ENCODE measurements at places on chromosomes 1 and 21.

DNA sequence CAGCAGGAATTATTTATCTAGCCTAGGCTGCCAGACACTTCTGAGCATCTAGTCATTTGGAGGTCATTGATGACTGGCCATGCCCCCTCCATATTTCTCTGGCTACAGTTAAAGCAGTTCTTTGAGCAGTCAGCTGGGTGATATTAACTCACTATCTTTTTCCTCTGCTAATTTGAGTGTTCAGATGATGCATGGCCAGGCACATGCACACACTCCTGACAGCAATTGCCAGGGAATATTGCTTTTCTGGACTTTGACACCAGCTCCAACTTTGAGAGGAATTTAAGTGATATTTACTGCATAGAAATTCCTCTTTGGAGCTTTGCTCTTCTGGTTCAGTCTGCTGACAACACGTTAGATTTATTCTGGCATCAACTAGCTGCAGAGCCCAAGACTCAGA is 52.6 kb downstream of the CD247 start:
- DNase-seq = no peak

GRCh38 chr1:21220815-21221214 is 44.1 kb upstream of the EIF4G3 start:
- no peak for DNase-seq

- DNase-seq = peak; percentile 45
Measured at GRCh38 chr1:160085686-160086455, 4.5 kb downstream of the KCNJ9 start.

GRCh38 chr1:171742577-171742922 is 685 bp upstream of the VAMP4 start:
- DNase-seq = no peak

- no peak for DNase-seq
Measured at GRCh38 chr1:116451702-116452101, 78.7 kb downstream of the ATP1A1 start.

DNA sequence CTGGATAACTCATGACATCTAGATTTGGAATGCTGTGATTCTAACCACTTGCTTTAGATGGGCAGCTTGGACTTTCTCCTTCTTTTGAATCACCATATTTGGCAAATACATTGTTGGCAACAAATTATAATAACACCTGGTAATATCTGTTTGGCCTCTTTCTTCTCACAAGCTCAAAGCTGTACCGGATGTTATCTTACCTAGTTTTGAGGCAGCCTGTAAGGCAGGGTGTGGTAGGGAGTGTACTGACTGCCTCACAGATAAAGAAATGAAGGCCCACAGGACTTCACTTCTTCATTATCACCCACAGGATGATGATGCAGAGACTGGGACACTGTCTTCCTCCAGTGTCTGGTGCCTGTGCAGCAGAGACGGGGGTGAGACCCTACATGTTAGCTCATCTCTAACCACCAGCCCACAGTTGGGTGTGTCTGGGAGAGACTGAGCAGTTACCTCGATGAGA is 28.5 kb downstream of the TUFT1 start:
- DNase-seq = no peak

DNA sequence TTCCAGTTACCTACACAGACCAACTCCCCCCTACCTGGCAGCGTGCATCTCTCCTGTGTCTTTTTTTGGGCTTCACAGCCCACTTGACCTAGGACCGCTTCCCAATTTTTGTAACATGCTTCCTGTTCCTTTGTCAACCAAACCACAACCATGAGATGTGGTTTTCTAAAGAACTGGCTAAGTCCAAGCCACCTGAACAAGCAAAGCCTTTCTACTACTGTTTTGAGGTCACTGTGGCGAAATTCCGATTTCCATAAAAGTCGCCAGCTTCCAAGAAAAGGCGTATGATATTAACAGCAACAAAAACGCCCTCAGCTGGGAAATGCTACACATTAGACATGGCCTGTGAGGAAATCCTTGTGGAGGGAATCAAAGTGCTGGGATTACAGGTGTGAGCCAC is 12.7 kb upstream of the AK2 start:
- no peak for DNase-seq

GRCh38 chr1:179087665-179088064 is 5.8 kb downstream of the TOR3A start:
- no peak for DNase-seq

DNA sequence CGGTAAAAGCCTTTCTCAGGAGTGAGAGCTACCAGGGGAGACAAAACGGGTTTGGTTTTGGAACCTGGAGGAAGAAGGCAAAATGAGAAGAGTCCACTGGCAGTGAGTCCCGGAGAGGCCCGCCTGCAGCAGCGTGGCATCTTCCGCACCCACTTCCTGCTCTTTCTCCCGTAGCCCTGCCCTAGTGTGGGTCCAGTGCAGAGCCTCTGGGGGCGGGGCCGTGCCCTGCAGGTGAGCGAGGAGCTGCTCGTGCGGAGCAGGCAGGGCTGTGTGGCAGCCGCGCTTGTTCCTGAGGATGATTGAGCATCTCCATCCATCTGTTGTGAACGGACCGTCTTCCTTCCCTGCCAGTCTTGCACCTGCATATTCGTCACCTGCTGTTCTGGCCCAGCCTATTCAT is 66.5 kb downstream of the PEX14 start:
- no peak for DNase-seq

DNA sequence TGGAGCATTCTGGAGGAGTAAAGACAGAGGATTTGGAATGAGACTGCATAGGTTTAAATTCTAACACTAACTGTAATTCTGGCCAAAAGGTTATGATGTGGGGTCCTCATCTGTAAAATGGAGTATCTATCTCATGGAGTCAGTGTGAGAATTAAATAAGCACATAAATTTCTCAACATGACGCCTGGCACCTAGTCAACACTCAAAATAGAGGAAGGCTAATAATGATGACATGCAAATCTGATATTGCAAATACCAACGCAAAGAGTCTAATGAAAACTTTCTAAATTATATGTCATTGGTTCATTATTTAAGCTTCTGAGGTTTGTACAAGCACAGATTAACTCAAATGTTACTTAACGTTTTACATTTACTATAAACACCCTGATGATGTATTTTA is 29.6 kb downstream of the APP start:
- DNase-seq = no peak

DNA sequence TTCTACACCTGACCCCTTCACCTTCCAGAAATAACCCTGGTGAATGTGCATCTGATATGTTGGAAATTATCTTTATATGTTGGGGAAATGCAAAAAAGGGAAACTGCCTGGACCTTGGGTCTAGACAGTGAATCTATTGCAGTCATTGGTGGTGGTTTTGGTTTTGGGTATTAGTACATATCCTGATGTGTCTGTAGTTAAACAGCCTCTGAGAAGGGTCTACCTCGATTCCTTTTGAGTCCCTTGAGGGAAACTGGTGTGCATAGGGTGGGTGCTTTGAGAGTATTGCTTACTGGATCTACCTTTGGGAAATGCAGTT is 127.3 kb upstream of the KIAA0040 start:
- no peak for DNase-seq

DNA sequence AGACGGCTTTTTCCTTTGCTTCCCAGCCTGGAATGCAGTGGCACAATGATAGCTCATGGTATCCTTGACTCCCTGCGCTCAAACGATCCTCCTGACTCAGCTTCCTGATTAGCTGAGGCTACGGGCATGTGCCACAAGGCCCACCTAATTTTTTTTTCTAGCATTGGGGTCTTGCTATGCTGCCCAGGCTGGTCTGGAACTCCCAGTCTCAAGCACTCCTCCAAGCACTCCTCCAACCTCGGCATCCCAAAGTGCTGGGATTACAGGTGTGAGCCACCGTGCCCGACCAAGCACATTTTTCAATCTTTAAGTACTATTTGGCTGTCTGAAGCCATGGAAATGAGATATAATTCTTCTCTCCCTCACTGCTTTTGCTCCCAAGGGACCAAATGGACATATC is 58.7 kb downstream of the MAB21L3 start:
- no peak for DNase-seq

- no peak for DNase-seq
Measured at GRCh38 chr1:214557952-214558735, 6.7 kb upstream of the PTPN14 start.

DNA sequence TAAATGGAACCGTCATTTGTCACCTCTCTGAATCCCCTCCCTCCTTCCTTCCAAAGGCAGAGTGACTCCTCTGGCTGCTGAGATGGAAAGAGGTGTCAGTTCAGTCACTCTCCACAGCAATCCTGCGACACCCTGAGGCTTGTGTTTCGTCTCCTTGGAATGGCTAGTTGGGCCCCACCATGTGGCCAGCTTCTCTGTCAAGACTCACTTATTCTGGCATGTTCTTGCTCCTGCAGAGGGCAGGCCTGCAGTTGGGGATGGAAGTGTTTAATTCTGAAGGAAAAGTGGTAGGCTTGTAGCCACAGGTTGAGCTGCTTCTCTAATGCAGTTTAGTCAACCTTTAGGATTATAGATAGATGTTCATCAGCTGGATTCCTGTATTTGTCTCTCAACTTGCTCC is 149.6 kb downstream of the LMO4 start:
- DNase-seq = no peak

DNA sequence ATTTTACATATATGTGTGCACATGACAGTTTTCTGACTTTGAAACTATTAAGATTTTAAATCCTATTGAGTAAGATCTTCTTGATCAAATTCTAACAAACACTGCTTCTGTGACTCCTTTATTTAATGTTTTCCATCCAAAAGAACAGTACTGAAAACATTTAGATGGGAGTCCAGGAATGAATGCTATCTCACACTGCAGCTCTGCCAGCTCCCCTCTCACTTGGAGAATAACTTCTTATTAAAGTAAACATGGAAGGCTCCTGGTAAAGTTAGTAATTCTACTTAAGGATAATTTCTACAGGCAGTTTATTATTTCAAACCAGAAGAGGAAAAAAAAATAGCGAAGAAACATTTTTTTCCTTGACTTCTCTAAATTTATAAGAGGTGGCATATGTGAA is 349.1 kb downstream of the DPYD start:
- no peak for DNase-seq

GRCh38 chr1:171753685-171754352 is 12.0 kb upstream of the VAMP4 start:
- DNase-seq = no peak

DNA sequence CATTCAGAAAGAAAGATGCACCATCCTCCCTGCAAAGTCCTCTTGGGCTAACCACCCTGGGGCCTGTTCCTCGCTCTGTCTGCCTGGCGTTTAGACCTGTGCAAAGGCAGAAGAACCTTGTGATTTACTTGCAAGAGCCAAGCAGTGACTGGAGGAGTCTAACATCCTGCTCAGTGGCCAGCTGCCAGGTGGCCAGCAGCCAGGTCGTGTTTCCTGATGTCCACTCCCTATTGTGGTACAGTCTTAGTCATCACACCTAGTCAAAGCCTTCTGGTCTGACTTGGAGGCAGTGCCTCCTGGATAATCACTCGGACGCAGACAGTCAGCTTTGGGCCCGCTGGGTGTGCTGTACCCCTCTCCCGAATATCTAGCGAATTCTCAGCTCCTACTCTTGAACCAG is 118.1 kb downstream of the PGBD5 start:
- no peak for DNase-seq

DNA sequence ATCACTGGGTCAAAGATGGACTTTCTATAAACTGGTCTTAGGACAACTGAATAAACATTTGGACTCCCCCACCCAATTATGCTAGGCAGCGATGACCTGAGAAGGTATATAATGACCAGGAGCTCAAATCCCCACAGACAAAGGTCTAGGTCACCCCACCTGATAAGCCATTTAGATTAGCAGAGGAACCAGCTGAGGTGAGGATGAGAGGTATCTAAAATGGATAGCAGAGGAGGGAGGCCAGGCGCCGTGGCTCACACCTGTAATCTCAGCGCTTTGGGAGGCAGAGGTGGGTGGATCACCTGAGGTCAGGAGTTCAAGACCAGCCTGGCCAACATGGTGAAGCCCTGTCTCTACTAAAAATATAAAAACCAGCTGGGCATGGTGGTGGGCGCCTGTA is 33.7 kb downstream of the PABPC4 start:
- DNase-seq = no peak

DNA sequence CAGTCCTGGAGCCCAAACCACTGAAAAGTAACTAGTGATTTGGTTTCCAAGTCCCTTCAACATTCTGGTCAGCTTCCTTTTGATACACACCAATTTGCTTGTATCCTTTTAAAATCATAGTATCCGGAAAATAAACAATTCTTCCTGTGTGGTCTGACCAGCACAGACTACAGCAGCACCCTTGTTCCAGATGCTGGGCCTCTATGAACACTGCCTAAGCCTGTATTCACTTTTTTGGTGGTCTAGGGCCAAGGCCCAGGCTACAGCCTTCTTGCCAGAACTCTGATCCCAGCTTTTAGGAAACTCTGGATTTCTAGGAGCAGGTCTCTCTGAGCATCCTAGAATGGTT is 801 bp upstream of the DDAH1 start:
- DNase-seq = no peak

GRCh38 chr1:246597340-246597739 is 31.1 kb downstream of the CNST start:
- DNase-seq = no peak

- DNase-seq = no peak
Measured at GRCh38 chr1:202247104-202247503, 53.5 kb downstream of the LGR6 start.

- no peak for DNase-seq
Measured at GRCh38 chr1:43441166-43441893, 12.4 kb downstream of the HYI start.

DNA sequence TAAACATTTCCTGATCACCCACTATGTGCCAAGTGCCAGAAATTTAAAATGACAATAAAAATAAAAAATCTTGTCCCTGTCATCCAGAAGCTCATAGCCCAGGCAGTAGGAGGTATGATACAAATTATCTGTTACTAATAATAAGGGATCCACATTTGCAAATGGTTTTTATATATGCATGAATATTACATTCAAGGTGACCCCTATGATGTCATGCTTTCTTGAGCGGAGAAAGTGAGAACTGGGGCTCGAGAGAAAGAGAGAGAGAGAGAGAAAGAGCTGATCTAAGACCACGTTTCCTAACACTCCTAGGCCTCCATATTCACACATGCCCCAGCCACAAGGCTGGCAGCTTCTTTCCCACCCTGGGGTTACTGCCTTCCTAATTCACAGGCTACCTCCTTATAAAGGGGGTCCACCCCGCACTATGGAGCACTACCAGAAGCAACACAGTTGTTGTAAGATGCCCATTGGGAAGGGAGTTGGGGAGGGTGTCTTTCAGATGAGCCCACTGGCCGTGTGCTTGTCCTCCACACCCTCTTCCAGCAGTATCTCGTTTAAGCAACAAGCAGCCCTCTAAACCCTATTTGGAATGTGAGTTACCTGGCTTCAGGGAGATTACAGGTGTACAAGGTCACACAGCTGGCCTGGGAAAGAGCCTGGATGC is 28.8 kb upstream of the LRRN2 start:
- no peak for DNase-seq

- no peak for DNase-seq
Measured at GRCh38 chr1:177341773-177342172, 171.0 kb downstream of the BRINP2 start.

- DNase-seq = no peak
Measured at GRCh38 chr1:36884801-36885200, 149.5 kb downstream of the GRIK3 start.

DNA sequence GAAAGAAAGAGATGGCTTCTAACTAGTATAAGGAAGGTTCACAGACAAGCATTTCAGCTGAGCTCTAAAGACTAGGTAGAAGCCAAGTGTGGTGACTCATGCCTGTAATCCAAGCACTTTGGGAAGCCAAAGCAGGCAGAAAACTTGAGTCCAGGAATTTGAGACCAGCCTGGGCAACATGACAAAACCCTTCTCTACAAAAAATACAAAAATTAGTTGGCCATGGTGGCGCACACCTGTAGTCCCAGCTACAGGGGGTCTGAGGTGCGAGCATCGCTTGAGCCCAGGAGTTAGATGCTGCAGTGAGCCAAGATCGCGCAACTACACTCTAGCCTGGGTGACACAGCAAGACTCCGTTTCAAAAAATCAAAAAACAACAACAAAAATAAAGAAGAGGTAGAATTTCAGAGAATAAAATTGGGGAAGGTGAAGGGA is 27.8 kb downstream of the FBXO42 start:
- DNase-seq = no peak

All from stimulated activated CD4-positive, alpha-beta T cell treated with anti-CD3 and anti-CD28 coated beads, Interleukin-1b, Interleukin-23, amount 100 ng/mL, for 1 hour (primary cell).